Hematopoietic multipotent progenitor cell treated with erythropoietin and hydrocortisone succinate and interleukin-3 and kit ligand, for 4 days (in vitro differentiated cells): ENCODE measurements at places on chromosomes 16 and 17.

- no peak for DNase-seq
Observed at GRCh38 chr16:55506083-55506482, 2.8 kb upstream of the LPCAT2 start.

GRCh38 chr17:49545007-49545660, 30.5 kb upstream of the NXPH3 start:
- DNase-seq, result no peak

GRCh38 chr17:2034157-2034556, 4.2 kb downstream of the DPH1 start:
- no peak for DNase-seq

DNA sequence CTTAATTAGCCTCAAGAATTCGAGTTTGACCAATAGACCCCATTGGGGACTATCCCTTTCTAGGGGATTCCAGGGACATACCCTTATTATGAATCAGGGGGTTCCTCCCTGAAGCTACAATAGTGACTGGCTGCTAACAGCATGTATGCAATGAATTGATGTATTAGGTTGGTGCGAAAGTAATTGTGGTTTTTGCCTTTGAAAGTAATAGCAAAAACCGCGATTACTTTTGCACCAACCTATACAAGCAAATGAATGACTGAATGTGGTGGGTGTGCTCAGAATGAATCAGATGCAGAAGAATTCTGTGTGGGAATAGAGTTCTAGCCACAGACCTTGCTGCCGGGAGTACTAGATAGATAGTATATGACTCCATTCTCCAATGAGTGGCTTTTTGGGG, 76.7 kb downstream of the HLF start:
- no peak for DNase-seq

DNA sequence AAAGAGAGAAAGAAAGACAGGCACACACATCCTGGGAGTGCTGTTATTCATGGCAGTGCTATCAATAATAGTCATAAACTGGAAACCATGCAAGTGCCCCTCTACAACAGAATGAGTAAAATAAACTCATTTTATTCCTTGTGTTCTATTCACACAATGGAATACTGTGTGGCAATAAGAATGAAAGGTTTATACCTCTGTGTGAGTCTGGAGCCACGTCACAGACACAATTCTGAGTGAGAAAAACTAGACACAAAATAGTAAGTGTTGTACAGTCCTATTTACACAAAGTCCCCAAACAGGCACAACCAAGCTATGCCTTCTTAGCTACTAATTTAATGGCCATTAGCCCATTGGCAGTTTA, 429.7 kb downstream of the SLC39A11 start:
- DNase-seq, result no peak

DNA sequence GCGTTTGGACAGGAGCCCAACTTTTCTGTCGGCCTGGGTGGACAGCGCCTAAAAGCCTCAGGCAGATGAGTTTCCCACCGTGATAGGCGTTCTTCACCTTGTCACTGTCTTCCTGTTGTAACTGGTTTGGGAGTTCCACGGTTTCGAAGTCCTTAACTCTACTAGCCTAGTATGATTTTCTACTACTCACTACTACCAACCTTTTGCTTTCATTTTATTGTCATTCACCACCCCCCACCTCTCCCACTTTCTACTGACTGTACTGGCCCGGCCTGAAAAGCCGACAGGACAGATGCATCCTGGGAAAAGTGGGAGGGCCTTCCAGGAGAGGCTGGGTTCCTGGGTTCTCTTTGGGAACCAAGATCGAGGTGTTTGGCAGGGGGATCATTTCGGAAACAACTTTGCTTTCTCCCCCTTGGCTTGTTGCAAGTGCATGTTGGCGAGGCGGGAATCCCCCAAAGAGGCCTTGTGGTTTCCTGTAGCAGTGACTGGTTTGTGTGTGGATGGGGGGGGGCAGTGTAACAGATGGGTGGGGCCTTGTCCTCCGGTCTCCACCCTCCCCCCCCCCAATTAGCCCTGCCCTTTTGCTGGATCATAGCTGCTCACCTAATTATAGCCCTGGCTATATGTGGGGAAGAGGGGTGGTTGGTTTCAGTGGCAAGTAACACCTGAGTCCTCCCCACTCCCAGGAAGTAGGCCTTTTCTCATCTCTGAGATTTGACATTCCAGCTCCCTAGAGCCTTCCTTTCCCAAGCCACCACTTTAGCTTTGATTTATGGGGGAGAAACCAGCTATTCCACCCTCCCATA, 1.4 kb downstream of the EIF5A start:
- peak; percentile 93 for DNase-seq

DNA sequence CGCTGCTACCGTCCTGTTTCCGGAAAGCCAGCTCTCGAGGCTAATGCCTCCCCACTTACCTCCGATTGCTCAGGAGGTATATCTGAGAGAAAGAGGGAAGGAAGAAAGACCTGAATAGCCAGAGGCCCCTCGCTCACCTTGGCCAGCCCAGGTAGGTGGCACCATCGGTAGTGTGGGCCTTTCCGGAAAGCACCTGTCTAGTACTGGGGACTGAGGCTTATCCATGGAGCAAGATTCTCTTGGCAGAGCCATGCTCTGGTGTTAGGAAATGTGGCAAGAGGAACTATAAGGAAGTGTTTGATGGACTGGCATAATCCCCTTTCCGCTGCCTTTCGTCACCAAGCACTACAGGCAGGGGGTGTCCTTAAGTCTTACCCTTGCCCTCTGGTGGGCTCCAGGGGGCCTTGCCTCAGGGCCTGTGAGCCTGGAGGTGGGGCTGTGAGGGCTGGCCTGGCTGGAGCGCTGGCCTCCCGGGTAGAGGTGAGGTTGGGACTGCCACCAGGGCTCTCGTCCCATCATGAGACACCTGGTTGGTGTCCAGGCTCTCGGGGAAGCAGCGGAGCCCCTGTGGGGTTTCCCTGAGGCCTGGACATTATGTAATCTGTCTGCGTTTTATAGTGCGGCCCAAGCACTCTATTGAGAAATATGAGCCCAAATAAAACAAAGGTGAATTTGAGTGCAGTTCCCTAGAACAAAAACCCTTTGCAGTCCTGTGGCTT, 2.9 kb downstream of the CMIP start:
- DNase-seq, result peak; percentile 39

DNA sequence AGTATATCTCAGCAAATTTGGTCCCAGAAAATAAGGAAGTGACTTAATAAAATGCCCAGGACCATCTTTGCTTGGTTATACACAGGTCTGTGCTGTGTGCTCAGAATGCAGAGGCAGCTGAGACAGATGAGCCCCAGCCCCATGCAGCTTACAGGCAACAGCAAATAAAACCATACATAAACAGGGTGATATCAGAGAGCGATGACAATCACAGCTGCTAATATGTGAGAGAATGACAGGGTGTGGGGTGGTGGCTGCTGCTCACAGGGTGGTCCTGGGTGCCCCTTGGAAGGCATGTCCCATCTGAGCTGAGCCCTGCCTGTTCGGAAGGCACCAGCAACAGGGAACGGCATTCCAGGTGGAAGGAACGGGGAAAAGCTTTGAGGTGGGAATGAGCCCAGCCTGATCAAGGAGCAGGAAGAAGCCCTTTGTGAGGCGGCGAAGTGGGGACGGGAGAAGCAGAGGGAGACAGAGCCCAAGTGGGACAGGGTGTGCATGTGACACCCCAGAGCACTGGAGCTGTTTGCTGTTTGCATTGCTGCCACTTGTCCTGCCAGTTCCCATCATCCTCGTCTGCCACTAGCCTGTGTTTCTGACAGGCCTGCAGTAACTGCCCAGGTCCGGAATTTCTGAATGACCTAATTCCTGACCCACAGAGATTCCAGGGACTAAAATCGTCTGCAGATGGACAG, 150.5 kb downstream of the KATNIP start:
- DNase-seq, result no peak

- no peak for DNase-seq
Observed at GRCh38 chr16:51150888-51151320, at the start of gene SALL1. TSS of gene SALL1 (minus strand) at chr16:51151270. CDS start at chr16:51151241, 29 bp downstream.

- no peak for DNase-seq
Observed at GRCh38 chr17:76752006-76752405, 14.1 kb downstream of the MFSD11 start.

GRCh38 chr17:59752446-59752845, 45.0 kb downstream of the VMP1 start:
- no peak for DNase-seq

DNA sequence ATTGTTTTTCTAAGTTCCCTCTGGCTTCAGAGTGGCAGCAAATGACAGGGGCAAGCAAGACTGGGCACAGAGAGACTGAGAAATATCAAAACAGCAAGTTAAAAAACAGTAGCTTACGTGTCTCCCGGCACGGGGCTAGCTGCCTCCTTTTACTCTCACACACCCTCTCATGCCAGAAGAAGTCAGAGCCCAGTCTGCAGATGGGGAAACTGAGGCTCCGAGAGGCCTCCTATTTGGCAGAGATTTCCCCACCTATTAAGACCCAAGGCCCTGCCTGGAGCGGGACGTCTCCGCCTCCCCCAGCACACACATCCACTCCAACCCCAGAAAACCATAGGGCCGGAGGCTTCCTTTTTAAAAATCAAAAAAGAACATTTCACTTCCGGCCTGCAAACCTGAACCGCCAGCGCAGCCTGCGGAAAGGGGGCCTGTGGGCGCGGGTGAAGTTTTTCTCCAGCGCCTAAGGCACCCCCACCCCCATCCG, 832 bp downstream of the CARHSP1 start:
- DNase-seq, result no peak

DNA sequence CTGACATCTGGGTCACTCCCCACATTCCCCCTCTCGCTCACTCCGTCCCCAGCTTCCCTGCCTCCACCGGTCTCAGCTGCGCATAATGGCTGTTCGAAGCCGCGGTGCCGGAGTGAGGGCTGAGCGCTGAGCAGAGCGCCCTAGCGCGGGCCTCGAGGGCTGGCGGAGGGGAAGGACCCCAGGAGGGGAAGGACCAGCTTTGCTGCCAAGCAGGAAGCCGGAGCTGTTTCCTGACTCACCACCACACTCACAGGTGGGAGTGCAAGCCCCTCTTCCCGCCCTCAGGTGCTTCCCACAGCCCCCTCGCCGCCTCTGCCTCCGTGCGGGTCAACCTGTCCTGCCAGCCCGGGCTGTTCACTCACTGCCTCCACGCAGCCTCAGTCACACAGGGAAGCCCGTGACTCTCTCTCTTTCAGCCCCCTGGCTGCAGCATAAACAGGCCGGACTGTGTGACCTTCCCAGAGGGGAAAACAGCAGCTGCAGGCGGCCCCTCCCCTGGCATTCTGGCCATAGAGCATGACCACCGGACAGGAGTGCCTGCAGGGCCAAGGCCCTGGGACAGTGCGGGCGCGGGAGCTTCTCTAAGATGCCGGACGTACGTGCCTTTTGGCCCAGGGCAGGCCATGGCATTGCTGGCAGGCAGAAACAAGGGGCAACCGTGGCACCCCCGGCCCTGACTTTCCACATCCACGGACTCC, 23.7 kb downstream of the SLC43A2 start:
- no peak for DNase-seq

DNA sequence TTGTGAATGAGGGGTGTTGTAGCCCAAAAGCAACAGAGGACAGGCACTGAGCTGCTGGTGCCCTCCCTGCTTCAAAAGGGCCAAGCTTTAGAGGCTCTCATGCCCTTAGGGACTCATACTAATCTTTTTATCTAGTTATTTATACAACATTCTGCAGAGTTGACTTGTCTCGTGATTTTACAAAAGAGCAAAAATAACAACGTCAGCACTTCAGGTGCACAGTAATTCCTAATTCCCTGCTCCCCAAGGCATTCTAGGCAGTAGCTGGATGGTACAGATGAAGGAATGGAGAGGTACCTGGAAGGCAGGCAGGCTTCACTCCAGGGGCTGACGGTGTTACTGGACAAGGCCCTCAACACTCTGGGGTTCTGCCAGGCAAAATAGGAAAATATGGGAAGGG, 406.7 kb upstream of the CCL2 start:
- no peak for DNase-seq

GRCh38 chr17:51541215-51541614, 280.9 kb downstream of the UTP18 start:
- DNase-seq, result no peak

GRCh38 chr16:3143189-3143588, 8.4 kb downstream of the ZNF213 start:
- no peak for DNase-seq

GRCh38 chr17:71995590-71995989, 125.2 kb upstream of the SOX9 start:
- no peak for DNase-seq
